T-helper 17 cell (primary cell): ENCODE measurements at places on chromosomes 2 and 18.

DNA sequence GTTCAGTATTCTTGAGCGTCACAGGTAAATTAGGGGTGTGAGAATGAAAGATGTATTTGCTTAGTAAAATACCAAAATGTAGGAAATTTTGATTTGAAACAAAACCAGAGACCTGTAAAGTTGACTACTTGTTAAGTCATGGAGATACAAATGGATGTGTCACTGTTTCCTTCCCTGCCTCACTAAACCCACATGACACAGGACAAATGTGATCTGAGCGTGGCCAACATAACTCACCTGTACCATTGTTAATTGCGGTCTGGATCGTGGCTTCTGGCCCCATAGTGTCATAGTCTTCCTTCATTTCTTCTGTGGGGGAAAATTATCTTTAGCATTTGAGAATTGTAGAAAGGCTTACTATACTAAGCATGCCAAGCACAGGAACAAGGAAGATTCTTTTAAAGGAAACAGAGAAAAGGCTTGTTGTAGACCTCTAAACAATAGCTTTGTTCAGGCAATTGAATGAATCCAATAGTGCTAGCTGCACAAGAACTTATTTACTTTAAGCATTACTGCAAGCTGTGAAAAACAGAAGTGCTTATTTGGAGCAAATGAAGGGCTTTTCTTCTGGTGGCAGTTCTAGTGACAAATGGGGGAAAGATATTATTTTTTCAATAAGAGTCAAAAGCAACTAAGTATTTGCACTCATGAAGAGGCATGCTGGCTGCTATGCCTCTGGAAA is 95.2 kb downstream of the ZEB2 start:
- no peak for DNase-seq

GRCh38 chr2:72166279-72166678 is 18.6 kb upstream of the CYP26B1 start:
- DNase-seq: no peak

DNA sequence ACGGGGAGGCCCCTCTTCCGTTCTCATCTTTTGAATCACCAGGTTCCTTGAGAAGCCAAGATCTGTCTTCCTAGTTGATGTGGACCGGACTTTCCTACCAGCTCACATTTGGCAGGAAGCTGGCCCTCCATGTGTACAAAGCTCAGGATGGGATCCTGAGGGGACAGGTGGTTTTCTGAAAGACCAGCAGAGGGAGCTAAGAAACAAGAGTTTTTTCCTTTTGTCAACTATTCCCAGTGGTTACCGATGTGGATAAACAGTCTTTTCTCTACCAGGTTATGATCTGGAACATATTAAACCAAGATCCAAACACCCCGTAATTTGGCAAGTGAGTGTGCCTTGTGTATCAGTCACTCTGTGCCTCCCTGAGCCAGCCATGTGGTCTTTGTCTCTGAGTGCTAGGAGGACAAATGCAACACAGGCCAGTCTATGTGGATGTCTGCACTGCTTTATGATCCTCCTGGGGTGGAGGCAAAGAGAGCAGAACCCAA is 25.1 kb upstream of the ARHGAP25 start:
- no peak for DNase-seq

- DNase-seq: no peak
Observed at GRCh38 chr2:75565472-75566462, 5.0 kb upstream of the EVA1A start.

GRCh38 chr2:280650-281110 is 7.2 kb downstream of the ALKAL2 start:
- DNase-seq: no peak

DNA sequence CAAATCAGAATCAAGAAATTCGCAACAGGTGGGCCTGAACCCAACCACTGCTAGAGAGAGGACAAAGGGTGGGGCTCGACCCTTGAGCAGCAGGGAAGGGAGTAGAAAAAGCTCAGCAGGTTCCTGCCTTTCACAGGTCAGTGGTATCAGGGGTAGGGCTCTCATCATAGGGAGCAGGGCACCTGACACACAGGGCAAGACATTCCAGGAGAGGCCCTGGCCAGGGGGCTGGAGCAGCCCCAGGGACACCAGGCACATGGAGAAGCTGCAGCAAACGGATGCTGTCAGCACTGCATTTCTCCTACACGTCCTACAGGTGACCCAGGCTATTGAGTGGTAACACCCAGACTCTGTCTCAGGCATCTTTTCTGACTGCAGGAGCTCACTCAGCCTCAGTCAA is 17.2 kb upstream of the MLPH start:
- DNase-seq: no peak

DNA sequence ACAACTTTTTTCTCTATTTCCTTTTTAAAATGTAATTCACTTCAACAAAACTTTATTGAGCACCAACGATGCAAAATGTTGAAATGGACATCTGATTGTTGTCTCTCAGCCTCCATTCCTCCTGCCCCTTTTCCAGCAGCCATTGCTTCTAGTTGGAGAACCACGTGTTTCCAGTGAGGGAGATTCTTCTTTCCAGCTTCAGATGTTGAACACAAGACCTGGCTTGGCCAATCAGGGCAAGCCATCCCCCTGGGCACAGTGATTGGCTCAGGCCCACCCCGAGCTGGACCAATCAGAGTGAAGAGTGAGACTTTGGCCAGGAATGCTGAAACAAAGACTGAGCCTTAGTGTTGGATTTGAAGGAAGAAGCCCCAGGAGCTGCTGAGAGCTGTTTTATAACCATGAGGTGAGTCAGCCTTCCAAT is 59.0 kb downstream of the E2F6 start:
- DNase-seq: no peak

DNA sequence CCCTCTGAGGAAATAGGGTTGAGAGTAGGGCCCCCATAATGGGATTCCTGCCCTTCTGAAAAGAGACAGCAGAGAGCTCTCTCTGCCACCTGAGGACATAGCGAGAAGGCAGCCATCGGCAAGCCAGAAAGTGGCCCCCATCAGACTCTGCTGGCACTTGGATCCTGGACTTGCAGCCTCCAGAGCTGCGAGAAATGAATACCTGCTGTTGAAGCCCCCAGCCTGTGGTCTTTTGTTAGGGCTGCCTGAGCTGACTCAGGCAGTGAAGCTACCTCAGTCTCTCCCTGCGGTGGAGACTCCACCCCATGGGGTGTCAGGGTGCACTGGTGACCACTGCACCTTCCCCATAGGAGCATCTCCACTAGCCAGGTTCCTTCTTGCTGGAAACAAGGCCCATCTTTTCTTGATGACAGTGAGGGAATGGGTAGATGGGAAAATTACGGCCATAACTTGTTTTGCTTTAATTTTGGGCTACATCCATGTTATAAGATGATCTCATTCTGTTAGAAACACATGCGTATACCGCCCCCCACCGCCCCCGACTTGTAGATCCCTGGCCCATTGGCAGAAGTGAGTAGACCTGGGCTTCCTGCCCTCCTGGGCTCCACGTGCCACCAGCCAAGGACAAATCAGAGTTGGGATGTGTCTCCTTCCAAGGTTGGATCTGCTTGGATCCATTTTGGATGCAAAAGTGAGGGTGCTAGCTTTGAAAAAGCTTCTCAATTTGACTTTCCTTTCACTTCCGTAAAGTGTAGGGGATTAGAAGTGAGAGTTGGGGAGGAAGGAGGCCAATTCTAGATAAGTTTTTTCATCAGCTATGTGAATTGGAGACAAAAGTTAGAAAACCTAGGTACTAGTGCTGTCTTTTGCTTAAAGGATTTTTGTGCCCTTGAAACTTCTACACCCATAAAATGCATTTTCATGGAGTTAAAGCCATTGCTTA is 42.9 kb downstream of the NCK2 start:
- peak; percentile 62 for DNase-seq

- no peak for DNase-seq
Observed at GRCh38 chr2:177888581-177888980, 184.0 kb downstream of the PDE11A start.

DNA sequence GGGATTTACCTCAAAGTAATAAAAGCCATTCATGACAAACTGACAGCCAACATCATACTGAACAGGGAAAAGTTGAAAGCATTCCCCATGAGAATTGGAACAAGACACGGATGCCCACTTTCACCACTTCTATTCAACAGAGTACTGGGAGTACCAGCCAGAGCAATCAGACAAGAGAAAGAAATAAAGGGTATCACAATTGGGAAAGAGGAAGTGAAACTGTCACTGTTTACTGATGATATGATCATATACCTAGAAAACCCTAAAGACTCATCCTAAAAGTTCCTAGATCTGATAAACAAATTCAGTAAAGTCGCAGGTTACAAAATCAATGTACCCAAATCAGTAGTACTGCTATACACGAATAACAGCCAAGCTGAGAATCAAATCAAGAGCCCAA is 17.2 kb upstream of the ASB18 start:
- no peak for DNase-seq

DNA sequence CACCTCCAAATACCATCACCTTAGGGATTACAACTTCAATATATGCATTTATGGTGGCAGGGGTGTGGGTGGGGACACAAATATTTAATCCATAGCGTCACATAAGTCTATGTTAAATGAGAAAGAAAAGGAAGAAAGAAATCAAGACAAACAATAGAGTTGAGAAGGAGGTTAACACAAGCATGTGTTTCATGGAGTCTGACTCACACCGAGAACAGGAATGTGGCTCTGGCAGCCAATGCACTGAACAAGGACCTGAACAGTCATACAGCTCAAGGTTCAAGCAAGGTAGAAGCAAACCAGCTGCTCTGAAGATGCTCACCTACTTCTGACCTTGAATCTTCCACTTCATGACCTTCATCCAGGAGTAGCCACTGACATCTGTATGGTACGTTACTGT is 36.2 kb upstream of the LPIN1 start:
- no peak for DNase-seq

DNA sequence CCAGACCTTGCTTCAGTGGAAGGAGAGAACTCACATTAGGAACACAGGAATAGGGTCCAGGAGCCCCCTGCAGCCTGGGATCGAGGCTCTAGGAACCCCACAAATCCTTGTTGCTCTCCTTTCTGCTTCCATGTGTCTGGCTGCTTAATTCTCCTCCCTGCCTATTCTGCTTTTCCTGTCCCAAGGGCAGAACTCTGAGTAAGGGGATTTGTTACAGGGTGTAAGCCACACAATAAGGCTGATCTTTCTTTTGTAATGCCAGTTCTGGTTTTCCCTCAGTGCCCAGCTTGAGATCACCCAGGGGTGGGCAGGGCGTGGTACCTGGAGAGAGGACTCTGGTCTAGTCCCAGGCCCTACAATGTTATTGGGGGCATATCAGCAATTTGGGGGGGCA is 119.6 kb upstream of the MGAT5 start:
- DNase-seq: no peak

DNA sequence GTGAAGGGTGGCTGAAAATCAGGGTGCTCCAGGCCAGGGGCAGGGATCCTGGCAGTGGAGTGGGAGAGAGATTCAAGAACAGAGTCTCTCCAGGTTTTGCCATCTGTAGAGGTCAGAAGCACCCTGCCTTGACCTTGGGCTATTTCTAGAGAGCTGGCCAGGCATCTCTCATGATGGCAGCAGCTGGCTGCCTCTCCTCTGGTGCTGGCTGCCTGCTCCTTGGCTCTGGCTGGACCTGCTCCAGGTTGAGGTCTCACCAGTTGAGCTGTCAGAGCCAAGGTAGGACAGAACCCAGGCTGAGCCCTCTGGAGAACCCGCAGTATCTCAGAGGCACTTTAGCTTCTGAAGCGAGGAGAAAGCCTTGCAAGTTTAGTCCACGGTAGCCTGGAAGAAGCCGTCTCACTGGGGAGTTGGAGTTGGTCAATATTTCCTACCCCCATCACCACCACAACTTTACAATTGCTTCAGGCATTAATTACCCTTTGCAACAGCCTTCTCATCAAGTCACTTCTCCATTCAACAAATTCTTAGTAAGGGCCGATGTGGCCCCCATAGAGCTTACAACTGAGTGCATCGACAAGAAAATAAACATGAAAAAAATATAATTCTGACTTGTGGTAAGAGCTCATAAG is 25.6 kb downstream of the GNLY start:
- no peak for DNase-seq

DNA sequence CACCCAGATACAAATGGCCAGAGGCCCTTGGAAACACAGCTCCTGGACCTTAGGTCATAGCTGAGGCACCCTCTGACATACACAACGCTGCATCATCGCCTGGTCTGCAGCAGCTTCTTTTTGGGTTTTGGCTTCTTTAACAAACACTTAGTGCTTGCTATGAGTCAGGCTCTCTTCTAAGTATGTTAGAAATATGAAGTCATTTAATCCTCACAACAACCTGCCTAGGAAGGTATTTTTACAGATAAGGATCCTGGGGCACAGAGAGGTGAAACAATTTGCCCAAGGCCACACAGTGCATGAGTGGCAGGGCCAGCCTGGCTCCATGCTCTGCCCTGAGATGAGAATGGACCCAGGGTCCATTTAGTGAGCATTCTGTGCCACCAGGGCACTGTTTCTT is 96.6 kb downstream of the TMEM17 start:
- no peak for DNase-seq

DNA sequence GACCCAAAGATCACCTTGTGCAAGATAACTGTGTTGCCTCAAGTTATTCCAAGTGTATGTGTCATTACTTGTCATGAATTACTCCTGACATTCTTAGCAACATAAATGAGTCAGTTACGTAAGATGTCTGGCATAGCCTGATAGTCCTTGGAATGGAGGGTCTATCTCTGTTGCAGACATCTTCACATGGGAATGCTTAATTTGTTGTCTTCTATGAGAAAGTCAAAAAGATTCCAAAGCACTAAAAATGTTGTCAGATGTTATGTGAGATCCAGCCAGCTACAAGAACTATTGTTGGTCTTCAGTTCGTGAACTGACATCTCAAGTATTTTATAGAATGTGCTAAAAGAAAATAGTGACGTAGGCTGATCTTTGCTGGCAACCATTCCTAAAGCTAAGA is 178.2 kb upstream of the RASGRP3 start:
- DNase-seq: no peak

DNA sequence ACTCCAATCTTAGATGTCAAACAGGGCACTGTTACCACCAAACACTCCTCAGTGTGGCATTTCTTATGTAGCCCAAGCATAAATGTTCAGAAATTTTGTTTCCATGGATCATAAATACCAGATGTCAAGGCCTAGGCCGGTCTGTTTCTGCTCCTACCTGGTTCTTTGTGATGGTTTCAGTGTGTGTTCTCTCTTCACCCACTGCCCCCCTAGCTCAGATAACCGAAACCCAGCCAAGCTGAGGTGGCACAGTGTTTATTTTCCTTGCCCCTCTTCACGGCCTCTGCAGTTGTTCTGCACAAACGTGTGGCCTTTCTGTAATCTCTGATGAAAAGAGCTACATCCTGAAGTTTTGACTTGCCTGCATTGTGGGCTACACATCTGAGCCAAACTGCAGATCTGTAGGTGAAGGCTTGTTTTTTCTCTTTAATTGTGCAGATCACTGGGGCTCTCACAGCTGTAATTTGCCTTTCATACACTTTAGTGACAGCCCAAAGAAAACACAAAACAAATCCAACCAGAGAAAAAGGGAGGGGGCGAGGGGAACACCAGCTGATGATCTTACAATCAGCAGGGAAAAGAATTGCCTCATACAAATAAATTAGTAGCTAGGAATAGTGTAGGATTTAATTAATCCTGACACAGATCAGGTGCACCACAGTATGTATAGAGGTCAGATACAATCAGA is 99.1 kb downstream of the NRP2 start:
- no peak for DNase-seq

DNA sequence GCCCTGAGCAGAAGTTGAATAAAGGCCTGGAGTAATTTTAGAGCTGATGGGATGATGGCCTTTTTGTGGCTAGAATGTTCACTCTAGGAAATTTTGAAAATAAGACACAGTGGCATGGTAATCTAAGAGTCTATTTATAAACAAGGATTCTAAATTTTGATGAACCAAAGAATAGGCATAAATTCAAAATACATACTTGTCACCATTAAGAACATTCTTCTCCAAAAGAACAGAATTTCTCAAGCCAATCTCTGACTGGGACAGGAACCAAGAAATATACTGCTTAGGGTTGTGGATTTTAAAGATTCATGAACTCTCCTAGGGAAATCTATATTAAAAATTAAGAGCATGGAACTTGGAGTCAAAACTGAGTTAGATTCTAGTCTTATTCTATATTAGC is 98.2 kb upstream of the SETBP1 start:
- DNase-seq: no peak
